GM10248 (cell line): ENCODE measurements at places on chromosomes 11 and 22.

DNA sequence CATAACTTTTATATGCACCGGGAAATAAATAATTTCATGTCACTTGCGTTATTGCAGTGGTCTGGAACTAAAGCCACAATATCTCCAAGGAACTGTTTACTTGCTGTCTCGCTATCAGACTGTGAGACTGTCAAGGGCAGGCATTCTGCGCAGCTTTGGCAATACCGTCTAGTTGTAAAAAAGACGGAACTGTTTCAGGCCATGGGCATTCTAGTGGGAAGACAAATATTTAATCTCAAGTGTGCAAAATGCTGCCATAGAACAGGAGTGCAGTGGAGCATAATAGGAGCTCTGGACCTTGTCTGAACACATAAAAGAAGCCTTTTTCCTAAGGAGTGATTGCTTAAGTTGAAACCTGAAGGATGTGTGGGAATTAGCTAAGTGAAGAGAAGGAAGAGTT, 53.8 kb downstream of the PACS1 start:
- no peak for DNase-seq

DNA sequence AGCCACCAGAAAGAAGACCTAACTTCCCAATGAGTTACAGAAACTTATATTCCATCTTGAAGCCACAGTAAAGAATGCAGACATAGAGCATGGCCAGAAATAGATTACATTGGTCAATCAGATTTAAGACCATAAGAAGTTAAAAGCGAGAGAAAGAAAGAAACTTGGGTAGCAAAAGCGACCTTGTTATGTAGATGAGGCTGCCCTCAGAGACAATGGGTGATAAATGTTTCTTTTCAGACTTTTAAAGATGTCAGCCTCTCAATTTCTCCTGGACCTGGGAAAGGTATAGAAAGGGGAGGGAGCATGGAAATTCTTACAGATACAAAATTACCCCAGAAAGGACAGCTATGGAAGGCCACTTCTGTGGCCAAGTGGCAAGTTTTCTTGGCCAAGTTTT, 732.6 kb upstream of the LUZP2 start:
- no peak for DNase-seq

DNA sequence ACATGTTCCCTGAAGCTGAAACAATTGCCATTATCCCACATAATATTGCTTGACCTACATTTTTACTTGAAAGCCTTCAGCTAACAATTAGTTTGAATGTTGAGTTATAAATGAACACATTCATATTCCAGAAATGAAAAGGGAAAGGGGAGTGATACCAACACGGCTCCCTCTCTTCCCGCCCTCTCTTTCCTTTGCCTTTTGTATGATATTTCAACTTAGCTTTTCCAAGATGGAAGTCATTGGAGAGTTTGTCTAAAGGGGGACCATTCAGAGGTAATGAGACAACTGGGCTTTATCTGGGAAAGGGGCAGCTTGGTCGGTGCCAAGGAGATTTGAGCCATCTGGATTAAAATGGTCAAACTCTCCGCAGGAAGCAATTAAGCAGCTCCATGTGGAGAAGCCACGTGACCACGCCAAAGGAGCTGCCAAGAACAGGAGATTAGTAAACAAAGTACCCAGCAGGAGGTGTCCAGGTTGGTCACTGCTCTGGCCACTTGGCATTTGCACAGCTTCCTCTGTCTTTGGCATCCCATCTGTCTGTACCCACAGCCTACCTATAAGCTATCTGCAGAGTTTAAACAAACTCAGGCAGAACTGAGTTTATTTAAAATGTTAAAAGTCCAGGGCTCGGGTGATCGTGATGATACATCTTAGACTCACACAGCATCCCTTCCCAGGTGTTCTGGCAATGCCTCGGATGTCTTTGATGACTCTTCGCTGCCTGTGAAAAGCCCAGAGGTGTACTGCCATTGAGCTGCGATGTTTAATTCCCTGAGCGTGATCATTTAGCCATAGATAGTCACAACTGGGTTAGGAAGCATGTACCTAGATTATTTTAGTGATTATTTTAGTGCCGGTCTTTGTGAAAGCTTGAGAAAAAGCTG, 735.9 kb downstream of the NTM start:
- no peak for DNase-seq

GRCh38 chr11:120228794-120229384, 11.1 kb upstream of the POU2F3 start:
- no peak for DNase-seq

- DNase-seq = no peak
These were observed 61.6 kb downstream of the C22orf31 start for GRCh38 chr22:28999919-29000556.

DNA sequence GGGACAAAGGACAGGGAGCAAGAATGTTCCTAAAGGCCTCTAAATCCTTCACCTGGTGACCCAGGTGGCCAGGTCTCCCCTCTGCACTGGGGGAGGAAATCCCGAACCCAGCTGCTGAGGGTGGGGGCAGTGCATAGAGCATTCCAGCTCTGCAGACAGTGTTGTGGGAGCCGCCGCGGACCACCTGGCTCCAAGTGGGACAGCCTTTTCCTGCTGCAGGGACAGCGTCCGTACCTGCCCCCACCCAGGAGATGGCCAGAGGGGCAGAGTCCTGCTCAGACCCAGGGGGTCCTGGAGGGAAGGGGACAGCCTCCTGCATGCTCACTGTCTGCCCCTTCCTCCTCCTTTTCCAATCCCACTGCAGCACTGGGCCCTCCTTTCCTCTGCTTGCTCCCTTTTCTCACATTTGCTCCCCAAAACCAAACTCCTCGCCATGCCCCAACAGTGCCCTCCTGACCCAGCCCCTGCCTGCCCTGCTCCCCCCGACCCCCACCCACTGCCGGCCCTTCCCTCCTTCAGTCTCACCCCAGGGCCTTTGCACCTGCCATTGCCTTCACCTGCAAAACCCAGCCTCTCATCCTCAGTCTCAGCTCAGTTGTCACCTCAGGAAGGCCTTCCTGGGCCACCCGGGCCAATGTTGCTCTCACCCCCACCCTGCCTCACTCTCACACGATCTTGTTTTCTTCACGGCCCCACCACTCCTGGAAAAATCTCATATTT, 12.8 kb downstream of the PNPLA5 start:
- DNase-seq = no peak

DNA sequence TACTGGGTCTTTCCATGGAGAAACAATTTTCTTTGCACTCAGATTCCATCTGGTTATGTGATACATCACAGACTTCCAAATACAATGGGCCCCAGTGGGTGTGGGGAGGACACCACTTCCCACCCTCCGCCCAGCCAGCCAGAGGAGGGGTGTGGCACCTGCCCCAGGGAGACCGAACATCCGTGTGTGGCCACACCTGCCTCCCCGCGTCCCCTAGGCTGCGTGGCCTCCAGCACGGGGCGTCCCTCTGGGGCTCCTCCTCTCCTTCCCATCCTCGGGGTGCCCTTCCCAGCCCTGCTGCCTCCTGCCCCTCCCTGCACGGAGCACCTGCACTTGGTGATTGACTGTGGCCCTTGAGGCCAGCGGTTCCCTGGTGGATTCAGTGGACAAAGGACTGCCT, 49.1 kb downstream of the CERK start:
- DNase-seq = no peak

DNA sequence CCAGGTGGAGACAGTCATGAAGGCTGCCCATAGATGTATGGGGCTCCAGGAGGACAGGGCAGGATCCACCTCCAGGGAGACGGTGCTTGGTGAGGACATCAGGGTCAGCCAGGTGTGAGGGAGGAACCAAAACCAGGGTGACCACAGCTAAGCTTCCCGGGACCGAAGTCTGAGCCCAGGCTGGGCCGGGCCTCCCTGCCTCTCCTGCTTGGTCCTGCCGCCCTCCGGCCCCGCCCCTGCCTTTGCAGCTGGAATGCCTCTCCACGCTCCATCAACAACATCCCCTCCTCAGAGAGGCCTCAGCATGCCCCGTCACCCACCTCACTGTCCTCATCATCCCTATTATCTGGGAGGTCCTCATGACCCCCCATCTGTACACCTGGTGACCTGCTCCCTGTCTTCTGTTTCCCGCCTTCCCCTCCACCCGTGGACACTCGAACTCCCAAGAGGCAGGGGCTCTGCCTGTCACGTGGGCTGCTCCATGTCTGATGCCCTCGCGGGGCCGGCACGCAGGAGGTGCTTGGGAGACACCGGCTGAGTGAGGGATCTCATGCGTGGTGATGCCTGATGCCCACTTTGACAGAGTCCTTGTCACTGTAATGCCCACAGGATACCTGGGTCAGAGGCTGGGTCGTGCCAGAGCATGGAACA, 59.4 kb downstream of the RTL6 start:
- DNase-seq = no peak

DNA sequence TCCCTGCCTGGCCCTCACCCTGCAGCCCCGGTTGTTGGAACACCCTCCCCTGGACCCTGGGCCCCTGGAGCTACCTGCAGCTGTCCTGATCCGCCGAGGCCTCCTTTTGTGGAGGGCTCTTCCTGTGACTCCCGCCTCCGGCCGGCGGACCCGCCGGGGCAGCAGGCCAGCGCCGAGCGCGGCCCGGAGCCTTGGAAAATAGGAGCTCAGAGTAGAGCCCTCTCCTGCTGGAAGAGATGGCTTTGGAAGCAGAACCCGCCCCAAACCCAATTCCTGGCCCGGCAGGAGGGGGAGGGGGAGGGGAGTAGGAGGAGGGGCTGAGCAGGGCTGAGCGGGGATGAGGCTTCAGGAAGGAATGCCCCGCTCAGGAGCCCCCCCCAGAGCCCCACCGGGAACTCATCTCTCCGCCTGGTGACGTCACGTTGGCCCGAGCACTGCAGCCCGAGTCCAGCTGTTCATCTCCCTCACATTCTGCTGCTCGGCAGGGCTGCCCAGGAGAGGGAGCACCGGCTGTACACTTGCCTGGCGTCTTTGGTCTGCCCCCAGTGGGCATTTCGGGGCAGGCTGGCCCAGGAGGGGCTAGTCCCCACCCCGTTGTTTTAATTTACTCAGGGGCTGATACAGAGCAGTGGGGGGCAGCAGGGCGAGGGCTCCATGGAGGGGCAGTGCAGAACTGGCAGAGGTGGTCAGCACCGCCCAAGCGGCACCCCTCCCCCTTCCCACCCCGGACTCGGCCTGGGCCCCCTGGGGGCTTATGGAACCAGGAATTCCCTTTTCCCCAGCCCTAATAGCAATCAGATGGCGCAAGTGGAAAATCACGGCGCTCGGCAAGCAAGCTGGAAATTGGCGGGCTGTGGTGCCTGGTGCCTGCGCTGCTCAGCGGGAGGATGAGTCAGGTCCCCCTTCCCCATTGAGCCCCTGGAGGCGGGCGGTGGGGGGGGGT, at the start of gene MRGPRF:
Gene MRGPRF, minus strand, starts transcription at position 238 of the 943 bp plus-strand sequence. CDS start 3,345 bp downstream, outside the sequence.
- DNase-seq = no peak

DNA sequence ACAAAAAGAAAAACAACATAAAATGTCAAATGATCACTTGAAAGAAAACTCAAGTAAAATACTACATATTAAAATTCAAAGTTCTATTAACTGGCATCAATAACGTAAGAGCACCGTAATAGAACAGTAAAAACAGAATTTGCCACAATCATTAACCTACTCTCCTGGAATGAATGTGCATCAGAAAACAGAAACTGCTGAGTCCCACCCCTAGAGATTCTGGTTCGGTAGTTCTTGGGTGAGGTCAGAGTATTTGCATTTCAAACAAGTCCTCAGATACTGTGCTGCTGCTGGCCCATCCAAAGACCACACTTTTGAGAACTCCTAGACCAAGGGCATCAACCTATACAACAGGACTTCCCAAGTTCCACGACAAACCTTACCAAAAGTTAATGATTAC, 23.5 kb downstream of the PITPNB start:
- DNase-seq = peak; percentile 69

DNA sequence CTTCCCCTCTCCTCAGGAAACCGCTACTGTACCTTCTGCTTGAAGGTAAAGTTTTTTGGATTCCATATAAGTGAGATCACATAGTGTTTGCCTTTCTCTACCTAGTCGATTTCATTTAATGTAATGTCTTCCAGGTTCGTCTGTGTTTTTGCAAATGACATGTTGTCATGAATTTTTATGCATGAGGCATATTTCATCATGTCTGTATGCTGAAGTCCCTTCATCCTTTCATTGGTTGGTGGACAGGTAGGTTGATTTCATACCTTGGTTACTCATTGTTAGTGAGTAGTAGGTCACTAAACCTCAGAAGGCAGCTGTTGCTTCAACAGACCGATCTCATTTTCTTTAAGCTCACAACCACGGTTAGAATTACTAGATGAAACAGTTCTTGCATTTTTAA, 60.3 kb downstream of the LRRC74B start:
- DNase-seq = no peak

DNA sequence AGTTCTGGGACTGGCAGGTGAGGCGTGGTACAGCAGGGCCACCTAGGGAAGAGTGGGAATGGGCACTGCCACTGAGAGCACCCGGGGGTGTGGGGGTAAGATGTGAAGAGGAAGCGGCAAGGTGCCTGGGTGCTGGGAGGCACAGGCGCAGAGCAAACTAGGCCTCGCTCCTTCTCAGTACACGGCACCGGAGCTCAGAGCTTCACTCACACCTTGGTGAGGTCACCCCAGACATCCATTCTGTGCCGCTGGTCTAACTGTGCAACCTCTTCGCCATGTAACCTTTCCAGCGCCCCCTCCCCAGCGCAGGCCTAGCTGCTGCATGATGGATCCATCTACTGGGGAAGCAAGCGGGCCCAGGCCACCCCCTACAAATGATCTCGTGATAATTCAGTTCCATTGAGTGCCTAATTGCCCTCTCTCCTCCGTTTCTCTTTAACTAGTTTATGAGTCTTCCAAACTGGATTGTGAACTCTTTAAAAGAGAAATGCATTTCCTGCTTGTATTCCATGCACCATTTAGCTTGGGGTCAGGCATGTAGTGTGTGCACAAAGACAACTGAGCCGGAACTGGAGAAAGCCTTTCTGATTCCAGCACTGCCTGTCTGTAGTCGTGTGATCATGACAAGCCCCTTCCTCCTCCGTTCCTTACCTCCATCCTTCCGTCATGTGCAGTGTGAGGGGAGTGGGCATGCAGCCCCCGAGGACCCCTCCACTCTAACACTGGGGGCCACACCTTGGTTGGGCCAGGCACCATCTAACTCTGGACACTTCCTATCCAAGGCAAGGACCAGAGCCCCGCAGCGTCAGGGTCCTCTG, 1475.2 kb downstream of the TBC1D22A start:
- no peak for DNase-seq

GRCh38 chr11:61627850-61628661, 47.2 kb upstream of the SYT7 start:
- peak; percentile 65 for DNase-seq

GRCh38 chr11:94876222-94876621, 97.1 kb downstream of the CWC15 start:
- DNase-seq = no peak

DNA sequence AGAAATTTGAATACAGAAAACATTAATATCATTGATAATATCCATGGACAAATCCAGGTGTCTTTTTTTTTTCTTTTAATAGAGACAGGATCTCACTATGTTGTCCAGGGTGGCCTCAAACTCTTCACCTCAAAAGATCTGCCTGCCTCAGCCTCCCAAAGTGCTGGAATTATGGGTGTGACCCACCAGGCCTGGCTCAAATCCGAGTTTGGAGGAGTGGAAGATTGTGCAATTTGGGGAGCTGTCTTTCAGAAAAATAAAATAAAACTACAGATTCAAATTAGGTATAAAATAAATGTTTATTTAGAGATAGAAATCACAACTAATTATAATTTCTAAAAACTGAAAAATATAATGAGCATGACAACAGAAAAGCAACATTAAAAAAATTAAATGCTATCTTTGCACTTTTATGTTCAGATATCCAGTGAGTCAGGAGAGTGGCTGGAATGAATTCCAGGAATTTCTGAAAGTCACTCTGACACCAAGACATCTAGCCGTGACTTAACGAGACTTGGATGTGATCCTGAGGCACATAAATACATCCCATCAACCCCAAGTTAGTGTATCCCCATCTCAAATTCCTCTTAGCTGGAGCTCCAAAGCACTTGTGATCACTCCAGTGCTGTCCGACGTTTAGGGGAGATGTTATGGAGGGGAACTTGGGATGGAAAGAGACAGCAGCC, 128.6 kb upstream of the THY1 start:
- no peak for DNase-seq

GRCh38 chr11:9065607-9066432, 25.6 kb downstream of the SCUBE2 start:
- DNase-seq = no peak
